ENCODE measurements at places on chromosomes 7 and 10. TPM values are rescaled to one million over a fixed set of nuclear protein-coding genes. Genes with fewer than 3 reads are reported as not detected.

PDE1C gene
- total RNA-seq: under 0.01 TPM

CRHR2 gene
- not detected for total RNA-seq

- DNase-seq: peak; percentile 52
Measured at GRCh38 chr10:74165530-74165901, 14.5 kb downstream of the ADK start.

DNA sequence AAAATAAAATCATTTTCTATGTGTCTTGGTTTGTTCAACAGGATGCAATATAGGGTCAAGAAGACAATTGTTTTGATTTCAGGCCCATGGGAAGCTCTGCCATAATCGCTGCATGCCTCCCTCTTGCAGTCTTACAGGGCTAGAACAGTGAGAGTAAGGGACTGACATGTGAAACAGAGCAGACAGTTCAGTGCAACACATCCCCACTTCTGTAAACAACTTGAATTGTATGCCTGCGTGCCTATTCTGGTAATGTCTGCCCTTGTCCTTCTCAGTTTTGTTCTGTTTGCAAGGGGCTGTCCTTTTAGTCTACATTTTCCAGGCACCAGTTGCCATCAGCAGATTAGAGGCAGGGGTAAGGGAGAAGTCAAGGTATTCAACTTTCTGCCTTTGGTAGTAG is 34.8 kb upstream of the GPR37 start:
- no peak for DNase-seq

GRCh38 chr7:24472093-24472492 is 101.2 kb upstream of the PALS2 start:
- DNase-seq: peak; percentile 62

- DNase-seq: no peak
Measured at GRCh38 chr7:82904871-82905270, 257.8 kb downstream of the PCLO start.

DNA sequence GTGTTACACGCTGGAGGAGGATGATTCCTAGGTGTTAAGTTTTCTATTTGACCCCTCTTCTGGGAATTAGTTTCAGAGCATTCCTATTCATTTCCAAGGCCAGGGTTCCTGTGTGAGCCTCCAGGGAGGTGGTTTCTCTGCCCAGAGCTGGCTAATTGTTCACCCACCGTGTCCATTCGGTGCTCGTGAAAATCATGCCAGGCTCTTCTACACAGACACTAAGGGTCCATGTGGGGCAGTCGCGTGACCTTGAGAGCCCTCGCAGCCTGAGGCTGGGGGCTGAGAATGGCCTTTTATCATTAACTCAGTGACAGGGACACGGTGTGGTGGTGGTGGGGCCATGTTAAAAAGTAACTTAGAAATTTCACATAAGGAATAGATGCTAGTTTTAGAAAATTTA is 83.7 kb downstream of the EMX2 start:
- DNase-seq: no peak

- DNase-seq: peak; percentile 46
Measured at GRCh38 chr7:37832194-37832593, 16.2 kb upstream of the NME8 start.

- no peak for DNase-seq
Measured at GRCh38 chr7:103651593-103652377, 205.8 kb upstream of the SLC26A5 start.

DNA sequence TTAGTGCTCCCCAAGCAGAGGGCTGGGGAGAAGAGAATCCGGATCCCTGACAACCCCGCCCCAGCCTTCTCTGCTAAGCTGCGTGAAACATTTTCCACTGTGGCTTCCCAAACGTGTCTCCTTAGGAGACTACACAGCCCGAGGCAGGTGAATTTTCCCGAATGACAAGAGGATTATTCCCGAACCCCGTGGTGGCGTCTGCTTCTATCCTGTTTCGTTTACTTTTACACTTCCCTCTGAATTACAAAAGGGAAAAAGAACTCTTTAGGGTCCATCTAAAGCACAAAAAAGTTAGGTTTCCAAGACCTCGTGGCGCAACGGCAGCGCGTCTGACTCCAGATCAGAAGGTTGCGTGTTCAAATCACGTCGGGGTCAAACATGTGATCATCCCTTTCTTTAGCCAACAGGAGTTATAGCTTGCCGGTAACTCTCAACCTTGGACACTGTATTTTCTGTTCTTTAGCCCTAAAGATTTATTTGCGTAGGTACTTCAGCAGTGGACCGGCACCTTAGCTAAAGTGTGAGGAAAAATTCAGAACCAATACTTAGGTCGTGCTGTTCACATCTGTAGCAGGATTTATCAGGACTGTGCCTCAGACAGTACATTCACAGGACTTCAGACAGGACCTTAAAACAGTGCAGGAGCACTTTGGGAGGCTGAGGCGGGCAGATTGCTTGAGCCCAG is 3.2 kb upstream of the ZNF789 start:
- no peak for DNase-seq
